ENCODE measurements at places on chromosomes 2 and 18.

DNA sequence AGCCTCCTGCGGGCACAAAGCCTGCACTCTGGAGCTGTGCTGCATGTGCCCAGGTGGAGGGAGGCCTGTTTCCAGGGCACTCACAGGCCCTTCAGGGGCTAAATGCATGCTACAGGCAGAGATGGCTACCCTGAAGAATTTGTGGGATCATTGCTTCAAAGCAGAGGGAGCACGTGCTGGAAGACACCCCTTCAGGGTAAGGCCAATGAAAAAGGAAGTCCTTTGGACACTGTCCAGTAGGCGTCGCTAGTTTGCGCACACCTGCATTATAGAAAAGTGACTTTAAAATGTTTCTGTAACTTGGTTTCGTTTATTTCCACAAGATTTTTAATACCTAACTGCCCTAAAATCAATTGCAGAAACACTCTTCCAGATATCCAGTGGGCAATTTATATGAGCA lies 325.3 kb downstream of the ZNF516 start:
- DNase-seq = no peak

GRCh38 chr2:168564641-168565040 lies 108.6 kb downstream of the CERS6 start:
- DNase-seq = no peak

GRCh38 chr2:151486053-151486452 lies 76.4 kb downstream of the RIF1 start:
- DNase-seq = no peak

- DNase-seq = peak; percentile 34
Observed at GRCh38 chr2:10668402-10669012, 21.3 kb downstream of the NOL10 start.

GRCh38 chr2:97769308-97769707 lies 55.9 kb downstream of the ZAP70 start:
- no peak for DNase-seq

DNA sequence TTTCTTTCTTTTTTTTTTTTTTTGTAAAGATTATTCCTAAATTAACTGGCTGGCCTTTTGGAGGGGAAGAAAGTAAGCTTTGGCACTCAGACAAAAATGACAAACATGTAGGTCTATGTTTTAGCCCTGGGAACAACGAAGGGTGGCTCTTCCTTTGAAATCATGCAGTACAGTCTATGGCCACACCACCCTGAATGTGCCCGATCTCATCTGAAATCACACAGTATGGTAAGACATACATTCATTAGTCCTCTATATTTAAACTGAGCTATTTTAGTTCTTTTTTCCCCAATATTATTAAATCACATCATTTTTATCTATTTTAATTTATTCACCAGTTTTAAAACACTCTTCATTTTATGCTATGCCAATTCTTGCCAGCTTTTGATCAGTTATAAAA lies 48.2 kb downstream of the PLA2R1 start:
- no peak for DNase-seq

DNA sequence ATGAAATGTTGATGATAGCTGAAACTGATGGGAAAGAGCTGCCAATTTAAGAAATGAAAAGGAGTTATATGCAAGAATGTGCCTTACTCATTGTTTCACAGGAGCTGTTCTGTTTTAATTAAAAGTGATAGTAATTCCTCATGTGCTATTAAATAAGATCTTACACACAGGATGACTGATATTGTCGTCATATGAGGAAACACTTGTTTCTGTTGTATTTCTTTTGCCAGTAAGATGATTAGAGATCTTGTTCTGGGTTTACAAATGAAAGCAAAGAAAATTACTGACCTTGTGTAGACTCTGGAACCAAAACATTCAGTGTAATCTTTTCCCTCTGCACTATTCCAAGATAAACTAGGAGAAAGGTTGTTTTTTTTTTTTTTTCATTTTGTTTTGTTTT lies 123.6 kb downstream of the MAP3K20 start:
- no peak for DNase-seq
